Activated naive CD4-positive, alpha-beta T cell treated with Interleukin-2 at 50 U/mL for 16 hours (primary cell): ENCODE measurements at places on chromosomes 2 and 18.

DNA sequence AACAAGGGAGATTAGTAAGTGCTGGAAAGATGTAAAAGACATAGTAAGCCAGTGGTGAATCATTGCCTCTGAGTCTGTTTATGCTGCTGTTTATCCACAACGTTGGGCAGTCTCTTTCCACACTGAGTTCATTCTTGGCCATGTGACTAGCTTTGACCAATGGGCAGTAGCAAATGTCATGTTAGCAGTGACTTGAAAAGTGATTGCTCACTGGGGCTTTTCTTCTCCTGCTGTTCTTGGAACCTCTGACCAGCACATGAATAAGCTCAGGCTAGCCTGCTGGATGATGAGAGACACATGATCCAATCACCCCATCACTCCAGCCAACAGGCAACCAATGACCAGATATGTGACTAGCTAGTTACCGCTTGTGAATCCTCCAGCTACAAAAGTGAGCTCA lies 360.4 kb downstream of the SLC4A3 start:
- DNase-seq = no peak

GRCh38 chr18:37252854-37253393 lies 312.7 kb downstream of the CELF4 start:
- no peak for DNase-seq

DNA sequence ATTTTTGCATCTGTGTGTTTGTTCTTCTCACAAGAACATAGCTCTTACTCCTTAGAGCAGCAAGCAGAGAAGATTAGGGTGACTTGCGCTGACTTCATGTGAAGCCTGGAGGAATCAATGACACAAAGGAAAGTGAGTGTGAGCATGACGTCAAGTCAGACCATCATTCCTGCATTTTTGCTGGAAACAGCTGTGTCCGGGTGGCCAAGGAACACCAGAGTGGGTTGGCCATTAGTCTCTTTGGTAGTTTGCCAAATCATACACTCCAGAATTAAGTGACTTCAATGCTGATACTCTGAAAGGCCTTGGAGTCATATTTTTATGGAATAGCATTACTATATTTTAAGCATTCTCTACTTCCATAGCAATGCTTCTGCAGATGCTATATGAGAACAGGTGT lies 597.2 kb downstream of the DCDC2C start:
- DNase-seq = no peak

DNA sequence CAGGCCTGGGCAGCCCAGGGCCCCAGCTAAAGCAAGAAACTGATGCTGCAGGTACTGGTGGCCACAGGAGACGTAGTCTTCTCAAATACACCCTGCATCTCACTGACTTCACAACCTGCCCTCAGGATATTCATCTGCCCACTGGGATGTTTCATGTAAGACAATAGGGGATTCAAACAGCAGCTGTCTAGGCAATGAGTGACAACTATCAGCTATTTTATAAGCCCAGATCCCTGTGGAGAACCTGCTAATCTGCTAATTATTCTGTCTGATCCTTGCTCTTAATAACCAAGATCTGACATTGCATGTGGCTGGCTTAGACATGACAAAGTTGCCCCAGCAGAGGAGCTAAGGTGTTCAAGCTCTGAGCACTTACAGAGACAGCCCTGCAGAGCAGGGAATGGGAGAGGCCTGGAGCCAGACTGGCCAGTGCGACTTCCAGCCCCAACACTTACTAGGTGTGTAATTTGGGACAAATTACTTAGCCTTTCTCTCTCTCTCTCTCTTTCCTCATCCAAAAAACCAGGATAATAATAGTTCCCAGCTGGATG lies 28.6 kb downstream of the SIGLEC15 start:
- DNase-seq = no peak

- DNase-seq = no peak
Observed at GRCh38 chr2:45452866-45453265, 158.2 kb downstream of the SRBD1 start.
